NCI-H510A treated with DMSO at 0.1 percent for 48 hours (cell line): ENCODE measurements at places on chromosomes 2 and 18.

- peak; percentile 46 for DNase-seq
Measured at GRCh38 chr18:31424383-31424988, 23.1 kb upstream of the DSG3 start.

DNA sequence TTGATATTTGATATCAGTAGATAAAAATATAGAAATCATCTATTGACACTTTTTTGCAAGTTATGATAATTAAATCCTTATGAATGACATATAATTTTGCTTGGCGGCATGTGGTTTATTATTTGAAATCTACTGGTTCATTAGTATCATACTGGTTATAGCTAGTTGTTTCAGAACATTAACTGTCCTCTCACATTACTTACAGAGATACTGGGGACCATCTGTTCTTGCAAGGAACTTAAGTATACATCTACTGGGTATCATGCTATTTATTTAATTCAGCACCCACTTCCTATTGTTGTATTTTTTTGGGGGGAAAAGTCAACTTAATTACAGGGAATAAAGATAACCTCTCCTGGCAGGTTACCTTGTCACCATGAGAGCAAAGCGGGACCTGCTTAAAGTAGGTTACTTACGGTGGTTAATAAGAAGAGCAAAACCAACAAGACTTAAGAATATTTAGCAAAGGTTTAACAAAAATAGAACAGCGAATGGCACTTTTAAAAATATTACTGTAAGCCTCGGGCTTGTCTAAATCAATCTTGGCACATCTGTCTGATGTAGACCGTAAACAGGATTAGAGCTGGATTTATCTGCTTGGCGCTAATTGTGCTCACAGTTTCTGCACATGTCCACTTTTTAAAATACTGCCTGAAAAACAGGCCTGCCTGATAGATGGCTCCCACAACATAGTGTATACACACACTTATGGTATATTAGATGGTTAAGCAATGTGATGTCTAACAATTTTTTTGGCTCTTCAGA is 41.8 kb downstream of the CERKL start:
- no peak for DNase-seq

- no peak for DNase-seq
Measured at GRCh38 chr2:191220671-191221070, 24.5 kb upstream of the MYO1B start.

DNA sequence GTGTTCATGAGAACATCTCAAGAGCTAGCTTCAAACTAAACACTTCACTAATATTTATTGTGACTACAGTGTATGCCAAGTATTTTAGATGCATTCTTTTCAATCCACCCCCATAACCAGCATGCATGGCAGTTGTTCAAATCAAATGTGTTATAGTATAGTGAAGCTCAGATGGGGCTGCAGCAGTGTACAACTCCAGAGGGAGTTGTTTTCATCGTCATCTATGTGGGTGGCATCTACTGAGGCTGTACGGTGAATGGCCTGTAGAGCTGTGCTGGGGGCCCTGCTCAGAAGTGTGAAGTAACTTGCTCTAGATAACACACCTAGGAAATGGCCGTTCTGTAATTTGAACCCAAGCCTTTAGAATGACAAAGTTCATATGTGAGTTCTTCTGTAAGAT is 71.8 kb upstream of the LRATD1 start:
- no peak for DNase-seq

DNA sequence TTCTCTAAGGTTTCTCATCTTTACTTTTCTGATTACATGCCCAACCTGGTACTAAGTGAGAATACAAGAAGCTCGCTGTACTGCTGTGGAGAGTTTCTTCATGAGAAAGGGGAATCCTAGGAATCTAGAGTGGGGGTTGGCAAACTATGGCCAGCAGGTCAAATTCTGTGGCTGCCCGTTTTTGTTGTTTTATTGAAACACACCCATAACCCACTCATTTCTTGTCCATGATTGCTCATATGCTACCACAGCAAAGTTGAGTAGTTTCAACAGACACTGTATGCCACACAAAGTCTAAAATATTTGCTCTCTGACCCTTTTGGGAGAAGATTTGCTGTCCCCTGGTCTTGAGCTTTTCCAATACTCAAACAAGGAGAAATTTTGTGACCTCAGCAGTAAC is 58.8 kb downstream of the C2orf74 start:
- no peak for DNase-seq

- no peak for DNase-seq
Measured at GRCh38 chr18:3230401-3231334, 10.9 kb upstream of the MYOM1 start.

DNA sequence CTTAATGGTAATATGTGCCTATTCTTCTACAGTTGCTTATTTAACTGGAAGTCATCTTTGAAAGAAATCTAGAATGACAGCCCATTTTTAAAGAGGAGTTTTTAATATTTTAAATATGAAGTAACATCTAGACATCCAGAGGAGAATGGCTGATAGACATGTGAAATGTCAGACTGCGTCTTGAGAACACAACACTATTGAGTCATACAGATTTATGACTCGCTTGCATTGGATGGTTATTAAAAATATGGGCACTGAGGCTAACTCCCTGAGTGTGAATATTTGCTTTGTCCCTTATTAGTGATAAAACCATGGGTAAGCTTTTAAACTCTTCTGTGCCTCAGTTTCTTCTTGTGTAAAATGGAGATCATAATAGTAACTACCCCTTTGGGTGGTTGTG is 22.9 kb downstream of the TDRD15 start:
- DNase-seq, result no peak

- no peak for DNase-seq
Measured at GRCh38 chr18:32717126-32717525, 55.7 kb downstream of the KLHL14 start.

DNA sequence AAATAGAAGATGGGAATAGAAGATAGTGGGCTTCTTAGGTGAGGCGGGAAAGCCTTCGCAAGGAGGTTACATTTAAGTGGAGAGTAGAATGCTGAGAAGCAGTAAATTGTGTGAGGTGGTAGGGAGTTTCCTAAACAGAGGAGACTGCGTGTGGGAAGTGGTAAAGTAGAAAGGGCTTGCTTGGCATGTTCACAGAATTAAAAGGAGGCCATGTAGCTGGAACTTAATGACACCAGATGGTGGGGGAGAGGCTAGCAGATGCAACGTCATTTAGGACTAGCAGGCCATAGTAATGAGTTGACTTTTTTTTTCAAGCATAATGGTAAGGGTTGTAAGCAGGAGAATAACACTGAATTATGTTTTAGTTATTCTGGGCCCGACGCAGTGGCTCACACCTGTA is 13.0 kb upstream of the RTN4 start:
- no peak for DNase-seq

DNA sequence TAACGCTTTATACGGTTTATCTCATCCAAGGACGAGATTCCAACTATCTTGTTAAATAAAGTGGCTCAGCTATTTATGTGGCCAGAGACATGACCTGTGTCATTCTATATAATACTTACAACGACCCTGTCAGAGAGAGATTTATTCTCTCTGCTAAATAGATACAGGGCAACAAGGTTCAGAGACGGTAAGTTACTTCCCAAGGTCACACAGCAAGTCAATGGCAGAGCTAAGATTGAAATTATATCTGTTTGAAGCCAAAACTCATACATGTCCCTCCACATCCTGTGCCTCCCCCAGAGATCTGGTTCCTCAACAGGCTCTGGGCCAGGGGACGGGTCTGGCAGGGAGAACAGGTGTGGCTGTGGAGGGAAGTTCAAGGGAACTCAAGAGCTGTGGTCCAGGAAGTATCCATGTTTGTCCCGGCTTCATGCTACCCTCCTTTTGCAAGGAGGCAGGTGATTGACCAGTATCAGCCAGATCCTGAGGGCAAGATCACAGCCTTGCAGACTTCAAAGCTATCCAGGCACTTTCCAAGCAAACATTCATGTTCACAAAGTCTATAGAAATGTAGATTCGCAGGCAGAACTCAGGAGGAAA is 99.8 kb downstream of the CAPN13 start:
- no peak for DNase-seq

DNA sequence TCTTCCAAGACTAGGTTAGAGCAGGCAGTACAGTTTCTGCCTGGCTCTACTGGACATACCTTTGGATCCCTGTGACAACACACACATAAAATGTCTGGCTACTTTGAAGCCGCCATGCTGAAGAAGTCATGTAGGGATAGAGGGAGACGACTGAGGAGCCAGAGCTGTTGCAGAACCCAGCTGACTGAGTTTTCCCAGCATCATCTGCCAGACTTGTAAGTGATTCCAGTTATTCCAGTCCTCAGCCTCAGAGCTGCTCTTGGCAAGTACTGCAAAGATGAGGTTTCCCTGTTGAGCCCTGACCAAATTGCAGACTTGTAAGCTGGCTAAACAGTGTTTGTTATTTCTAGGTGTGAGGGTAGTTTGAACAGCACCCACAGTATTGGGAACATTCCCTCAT is 31.5 kb upstream of the TSPYL6 start:
- DNase-seq, result no peak

DNA sequence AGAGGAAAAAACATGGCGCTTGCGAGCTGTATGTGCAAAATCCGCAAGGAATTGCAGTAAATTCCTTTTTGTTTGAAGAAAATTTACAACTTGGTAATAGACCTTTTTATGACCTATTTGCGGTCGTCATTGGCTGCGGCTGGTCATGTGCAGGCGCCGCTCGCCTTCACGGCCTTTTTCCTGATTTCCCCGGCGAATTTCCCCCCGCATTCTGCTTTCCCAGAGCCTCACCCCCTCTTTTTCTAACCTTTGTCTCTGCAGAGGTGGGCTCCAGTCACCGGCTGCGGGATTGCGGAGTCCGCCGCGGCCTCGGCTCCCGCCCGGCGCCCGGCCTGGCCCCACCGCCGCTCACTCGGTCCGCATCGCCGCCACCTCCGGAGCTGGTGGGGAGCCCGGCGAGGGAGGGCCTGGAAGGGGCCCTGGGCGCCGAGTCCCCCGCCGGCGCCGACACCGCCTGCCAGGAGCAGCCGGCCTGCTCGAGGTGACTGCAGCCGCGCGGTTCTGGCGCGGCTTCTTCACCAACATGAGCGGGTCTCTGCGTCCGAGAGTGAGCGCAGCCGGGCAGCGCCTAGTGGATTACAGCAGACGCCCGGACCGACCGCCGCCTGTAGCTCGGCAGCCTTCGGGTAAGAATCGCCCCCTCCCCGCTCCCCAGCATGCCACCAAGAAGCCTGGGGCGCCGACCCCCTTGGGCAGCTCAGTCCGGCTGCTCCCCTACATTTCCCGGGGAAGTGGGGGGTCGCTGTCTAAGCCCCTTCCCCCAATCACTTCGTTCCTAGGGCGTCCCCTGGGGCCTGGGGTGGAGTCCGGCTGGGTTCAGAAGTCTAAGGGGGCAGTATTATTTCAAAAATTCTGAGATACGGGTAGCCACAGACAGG is 7.1 kb downstream of the HOXD8 start:
- peak; percentile 56 for DNase-seq

DNA sequence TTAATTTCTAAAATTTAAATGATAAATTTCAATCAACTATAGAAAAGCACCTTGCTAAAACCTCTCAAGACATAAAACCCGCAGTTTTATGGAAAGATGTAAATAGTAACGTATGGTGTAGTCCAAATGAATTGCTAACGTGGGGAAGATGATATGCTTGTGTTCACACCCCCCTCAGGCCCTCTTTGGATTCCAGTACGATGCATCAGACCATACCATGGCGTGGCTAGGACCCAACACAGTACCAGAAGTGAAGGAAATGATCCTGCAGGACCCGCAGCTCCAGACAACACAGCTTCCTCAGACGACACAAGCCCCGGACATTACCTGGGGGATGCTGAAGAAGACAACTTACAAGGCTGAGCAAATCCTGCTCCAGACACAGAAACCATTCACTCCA is 60.1 kb upstream of the DYSF start:
- no peak for DNase-seq

DNA sequence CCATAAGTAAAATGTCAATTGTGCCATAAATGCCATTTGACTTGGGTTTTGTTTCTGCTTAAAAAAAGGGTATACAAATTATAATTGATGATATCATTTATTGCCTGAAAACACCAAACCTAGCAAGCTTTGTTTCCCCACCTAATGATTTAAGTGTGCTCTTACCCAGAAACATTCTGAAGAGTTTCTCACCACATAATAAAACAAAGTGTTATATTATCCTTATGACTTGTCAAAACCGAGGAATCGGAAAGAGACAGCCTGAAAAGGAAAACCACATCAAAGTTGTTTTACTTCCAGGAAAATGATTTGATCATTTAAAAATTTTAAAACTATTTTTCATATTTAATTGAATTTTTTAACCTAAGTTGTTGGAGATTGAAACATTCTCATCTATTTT is 170.5 kb upstream of the SLC39A10 start:
- DNase-seq, result no peak

- no peak for DNase-seq
Measured at GRCh38 chr2:41965909-41966295, 81.9 kb upstream of the PKDCC start.

- peak; percentile 5 for DNase-seq
Measured at GRCh38 chr2:54161660-54162424, 46.4 kb downstream of the ACYP2 start.

DNA sequence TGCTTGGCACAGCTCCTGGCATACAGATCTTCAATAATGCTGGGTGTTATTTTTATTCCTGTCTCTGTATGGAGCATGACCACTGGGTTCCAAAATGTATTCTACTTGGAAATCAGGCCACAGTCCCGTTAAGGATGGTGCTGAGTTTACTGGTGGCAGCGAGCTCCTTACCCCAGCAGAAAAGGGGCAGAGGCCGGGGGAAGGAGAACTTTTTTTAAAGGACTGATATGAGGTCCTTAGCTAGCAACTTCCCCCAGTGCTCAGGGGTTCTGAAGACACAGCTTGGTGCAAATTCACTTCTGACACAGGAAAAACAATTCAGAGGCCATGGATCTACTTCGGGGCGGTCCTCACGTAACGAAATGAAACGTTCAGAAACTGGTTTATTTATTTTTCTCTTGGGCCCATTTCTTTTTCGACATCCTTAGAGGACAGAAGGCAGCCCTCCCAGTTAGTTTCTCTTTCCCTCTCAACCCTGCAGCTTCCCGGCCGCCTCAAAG is 872 bp downstream of the RDH14 start:
- DNase-seq, result no peak

- DNase-seq, result no peak
Measured at GRCh38 chr18:73286584-73286983, 418.8 kb upstream of the NETO1 start.

DNA sequence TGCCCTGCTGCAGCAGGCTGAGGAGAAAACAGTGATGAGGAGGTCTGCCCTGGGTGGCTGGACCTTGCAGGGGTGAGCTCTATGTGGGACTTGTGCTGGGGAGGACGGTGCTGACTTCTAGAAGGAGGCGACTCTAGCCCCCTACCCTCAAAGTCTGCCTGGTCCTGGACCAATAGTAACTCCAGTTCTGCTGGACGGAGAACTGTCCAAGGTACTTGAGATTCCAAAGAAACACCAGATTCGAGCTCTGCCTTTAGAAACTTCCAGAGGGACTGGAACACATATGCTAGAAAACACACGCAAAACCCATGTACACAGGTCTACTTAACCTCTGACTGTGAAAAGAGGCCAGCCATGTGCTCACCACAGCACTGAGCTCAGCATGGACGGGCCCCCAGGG is 260.6 kb downstream of the TWIST2 start:
- DNase-seq, result no peak

DNA sequence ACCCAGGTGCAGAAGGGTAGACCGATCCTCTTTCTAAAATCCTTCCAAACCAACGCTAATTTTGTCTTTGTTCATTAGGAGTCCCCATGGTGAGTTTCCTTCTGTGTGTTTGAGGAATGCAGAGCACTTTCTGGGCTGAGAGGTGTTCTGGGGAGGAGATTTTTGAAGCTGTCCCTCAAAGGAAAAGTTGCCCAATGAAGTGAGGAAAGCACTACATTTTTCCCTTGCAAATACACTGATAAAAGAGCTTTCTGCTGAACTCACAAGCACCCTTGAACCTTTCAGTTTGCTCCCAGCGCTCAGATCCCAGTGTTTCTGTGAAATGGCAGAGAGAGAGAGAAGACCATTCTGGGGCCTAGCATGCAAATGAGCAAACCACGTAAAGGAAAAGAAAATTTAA is 299.6 kb upstream of the FANCL start:
- no peak for DNase-seq
